ENCODE measurements at places on chromosomes 16 and 17.

DNA sequence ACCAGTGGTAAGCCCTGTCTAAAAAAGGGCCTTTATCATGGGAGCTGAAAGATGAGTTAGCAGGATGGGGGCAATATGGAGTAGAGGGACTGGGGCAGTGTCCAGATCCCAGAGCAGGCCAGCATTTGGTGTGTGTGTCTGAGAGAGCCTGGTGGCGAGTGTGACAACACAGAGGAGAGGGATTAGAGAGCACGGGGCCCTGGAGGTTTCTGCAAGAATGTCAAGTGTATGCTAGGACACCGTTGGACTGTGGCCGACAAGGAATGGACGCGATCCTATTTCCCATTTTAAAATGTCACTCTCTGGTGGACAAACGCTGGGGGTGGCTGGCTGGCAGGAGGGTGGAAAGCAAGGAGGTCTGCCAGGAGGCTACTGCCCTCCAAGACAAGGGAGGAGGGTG is 12.4 kb downstream of the TAC4 start:
- DNase-seq: no peak

GRCh38 chr17:75996665-75997590 is 3.7 kb upstream of the CDK3 start:
- DNase-seq: no peak

GRCh38 chr16:57799600-57800199 is 2.6 kb downstream of the KIFC3 start:
- DNase-seq: no peak

DNA sequence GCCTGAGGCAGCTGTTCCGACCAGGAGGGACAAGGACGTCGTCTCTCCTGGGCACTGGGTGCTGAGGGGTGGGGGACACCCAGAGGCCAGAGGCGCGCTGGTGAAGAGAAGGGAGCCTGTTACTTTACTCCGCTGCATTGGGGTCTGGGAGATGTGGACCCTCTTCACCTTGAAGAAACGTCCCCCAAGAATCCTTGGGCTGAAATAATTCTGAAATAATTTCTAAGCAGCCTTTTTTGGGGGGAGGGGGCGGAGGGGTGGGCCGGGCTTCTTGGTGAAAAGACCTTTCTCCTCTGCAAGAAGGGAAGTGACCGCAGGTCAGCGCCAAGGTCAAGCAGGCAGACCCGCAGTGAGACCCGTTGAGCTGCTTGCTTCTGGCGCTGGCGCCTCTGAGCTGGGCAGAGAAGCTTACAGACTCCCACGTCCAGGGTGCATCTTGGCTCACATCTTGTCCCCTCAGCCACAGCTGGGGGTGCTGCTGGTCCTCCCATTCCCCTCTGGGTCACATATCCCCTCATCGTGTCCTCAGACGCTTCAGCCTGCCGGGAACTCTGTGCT is 1.1 kb downstream of the SYT17 start:
- no peak for DNase-seq

- no peak for DNase-seq
These were observed 517.2 kb downstream of the RBFOX1 start for GRCh38 chr16:7849841-7850240.

GRCh38 chr17:55705847-55706246 is 16.8 kb downstream of the TMEM100 start:
- DNase-seq: no peak

DNA sequence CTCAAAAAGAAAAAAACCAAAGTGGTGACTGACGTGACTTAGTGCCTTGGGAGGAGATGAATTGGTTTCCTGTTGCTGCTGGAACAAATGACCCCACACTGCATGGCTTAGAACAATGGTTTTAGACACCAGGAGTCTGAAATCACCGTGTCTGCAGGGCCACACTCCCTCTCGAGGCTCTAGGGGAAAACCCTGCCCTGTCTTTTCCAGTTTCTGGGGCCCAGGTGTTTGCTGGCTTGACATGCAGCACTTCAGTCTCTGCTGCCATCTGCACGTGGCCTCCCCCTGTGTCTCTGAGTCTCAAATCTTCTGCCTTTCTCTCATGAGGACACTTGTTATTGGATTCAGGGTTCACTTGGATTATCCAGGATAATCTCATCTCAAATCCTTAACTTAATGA is 323.8 kb upstream of the TNRC6C start:
- no peak for DNase-seq

Measured in right lung (tissue), 10 donors.